ENCODE measurements at places on chromosomes 5 and 9.

DNA sequence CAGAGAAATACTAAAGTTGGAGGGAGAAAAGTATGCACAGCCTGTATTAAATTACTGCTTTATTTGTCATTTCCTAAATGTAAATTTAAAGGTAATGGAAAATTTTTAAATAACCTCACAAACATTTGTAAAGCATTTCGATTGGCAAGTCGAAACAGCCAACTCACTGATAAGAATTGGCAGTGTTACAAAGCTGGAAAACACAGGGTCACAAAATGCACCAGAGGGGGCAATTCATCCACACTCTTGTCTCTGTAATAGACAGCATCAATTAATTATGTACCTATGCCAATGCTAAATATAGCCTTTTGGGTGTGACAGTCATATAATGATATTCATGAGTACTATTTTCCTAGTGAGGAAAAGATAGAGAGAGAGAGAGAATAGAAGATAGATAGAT is 140.6 kb upstream of the PRLR start:
- DNase-seq: no peak

- DNase-seq: no peak
These were observed 101.1 kb upstream of the ZNF366 start for GRCh38 chr5:72608297-72608696.

GRCh38 chr5:120805131-120805530 is 341.0 kb downstream of the PRR16 start:
- DNase-seq: no peak

DNA sequence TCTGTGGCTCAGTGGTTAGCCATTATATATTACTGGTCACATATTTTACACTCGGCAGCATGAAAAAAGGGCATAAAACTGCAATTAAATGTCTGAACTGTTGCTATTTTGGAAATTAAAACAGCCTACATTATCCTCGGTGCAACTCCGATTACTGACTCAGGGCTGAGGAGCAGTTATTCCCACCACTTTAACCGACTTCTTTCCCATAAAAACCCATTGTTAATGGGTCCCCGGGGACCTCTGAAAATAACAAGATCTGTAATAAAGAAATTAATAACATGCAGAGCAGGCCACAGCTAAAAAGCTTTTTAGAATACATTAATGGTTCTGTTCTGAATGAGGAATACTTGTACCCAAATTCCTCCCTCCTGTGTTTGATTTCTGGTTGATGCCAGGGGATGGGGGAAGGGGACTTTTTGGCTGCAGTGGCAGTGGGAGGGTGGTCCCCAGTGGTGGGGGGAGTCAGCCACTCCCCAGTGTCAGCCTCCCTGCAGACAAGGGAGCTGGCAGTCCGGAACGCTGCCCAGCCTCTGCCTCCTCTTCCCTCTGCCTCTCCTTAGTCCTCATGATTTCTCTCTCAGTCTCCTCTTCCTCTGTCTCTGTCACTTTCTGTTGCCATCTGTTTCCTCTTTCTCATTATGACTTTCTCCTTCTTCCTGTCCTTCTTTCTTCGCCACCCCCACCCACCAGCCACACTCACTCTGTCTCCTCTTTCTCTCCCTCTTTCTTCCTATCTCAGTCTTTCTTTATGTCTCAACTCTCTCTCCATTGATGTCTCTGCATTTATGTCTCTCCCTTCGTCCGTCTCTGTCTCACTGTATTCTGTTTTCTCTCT is 59.0 kb upstream of the ZBTB43 start:
- DNase-seq: no peak

DNA sequence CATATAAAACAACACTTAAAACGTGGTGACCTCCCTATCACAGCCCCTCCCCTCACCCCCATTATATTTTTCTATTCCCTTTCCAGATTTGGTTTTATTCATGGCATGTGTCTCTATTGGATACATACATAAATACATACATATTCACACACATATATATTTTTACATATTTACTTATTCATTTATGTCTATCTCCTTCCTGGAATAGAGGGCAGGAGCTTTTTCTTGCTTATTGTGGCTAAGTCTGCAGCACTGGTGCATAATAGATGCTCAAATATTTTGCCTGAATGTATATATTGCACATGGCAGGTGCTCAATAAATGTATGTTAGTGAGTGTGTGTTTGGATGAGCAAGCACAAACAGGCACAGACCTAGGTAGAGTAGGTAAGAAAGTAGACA is 2.5 kb downstream of the AGXT2 start:
- DNase-seq: no peak

- DNase-seq: no peak
These were observed 100.0 kb downstream of the KIAA1958 start for GRCh38 chr9:112586599-112587155.

DNA sequence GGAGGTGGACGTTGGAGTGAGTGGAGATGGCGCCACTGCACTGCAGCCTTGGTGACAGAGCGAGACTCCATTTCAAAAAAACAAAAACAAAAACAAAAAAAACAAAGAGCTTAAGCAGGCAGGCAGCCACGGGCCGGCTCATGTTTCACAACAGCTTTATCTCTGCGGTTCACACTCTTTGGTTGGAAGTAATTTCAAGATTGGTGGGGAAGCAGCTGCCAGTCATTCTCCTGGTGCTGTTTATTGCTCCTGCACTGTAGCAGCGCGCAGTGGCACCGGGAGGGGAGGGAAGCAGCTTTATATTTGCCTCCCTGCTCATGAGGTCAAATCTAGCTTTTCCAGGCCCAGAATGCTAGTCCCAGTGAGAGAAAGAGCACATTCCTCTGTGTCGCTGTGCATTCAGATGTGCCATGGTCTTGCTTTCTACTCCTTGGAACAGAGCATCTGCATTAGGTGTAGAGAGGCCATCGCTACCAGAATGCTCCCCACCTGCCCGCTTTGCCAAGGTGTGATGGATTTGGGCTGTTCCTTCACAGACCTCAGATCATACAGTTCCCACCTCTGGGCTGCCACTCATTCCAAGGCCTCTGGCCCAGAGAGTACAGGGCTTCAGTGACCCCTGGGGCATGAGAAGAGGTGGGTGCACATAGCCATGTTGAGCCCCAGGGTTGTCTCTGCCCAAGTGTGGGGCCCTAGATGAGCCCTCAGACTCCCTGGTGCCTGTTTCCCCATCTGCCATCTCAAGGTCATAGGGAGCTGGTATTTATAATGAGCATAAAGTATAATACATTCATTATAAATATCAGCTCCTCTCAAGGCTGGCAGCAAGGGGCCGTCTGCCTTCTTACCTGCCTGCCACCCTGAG is 270.4 kb downstream of the MED10 start:
- DNase-seq: no peak

GRCh38 chr9:121463026-121463807 is 36.4 kb downstream of the GGTA1 start:
- no peak for DNase-seq

- no peak for DNase-seq
These were observed 446.1 kb downstream of the ANXA1 start for GRCh38 chr9:73597771-73598170.

DNA sequence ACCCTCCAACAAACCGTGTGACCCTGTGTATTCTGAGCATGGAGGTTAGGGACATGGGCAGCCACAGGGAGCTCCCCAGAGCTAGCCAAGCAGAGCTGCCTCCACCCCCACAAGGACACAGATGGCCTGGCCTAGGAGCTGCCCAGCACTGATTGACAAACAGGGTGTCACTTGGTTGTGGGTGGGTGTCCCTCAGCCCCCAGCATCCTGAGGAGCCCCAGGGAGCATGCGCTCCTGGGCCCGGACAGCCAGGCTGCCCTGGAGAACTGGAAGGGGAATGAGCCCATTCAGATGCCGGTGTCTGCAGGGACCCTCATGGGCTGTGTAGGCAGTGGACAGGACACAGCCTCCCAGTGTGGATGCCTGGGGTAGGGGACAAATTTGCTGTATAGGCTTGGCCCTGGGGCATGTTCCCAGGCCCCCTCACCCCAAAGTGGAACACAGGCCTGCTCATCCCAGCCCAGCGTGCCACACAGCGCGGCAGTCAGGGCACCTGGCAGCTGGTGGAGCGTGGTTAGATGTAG is 124.8 kb upstream of the LMX1B start:
- no peak for DNase-seq

DNA sequence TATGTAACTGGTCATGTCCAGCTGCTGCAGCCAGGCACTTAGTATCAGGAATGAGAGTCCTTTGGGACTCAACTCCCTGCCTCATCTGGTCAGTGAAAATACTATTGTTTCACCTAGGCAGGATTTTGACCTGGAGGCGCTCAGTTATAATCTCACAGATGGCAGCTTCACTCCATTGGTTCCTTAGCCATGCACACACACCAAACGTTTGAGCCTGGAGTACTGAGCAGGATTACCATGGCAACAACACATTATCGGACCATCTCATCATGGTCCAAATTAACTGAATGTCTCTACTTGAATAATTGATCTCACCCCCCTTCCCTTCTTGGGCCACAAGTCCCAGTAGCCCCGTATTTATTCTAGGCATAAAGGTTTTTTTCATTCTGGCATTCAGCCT is 15.0 kb upstream of the SREK1 start:
- no peak for DNase-seq

GRCh38 chr5:142984525-142984924 is 214.3 kb downstream of the ARHGAP26 start:
- DNase-seq: no peak

DNA sequence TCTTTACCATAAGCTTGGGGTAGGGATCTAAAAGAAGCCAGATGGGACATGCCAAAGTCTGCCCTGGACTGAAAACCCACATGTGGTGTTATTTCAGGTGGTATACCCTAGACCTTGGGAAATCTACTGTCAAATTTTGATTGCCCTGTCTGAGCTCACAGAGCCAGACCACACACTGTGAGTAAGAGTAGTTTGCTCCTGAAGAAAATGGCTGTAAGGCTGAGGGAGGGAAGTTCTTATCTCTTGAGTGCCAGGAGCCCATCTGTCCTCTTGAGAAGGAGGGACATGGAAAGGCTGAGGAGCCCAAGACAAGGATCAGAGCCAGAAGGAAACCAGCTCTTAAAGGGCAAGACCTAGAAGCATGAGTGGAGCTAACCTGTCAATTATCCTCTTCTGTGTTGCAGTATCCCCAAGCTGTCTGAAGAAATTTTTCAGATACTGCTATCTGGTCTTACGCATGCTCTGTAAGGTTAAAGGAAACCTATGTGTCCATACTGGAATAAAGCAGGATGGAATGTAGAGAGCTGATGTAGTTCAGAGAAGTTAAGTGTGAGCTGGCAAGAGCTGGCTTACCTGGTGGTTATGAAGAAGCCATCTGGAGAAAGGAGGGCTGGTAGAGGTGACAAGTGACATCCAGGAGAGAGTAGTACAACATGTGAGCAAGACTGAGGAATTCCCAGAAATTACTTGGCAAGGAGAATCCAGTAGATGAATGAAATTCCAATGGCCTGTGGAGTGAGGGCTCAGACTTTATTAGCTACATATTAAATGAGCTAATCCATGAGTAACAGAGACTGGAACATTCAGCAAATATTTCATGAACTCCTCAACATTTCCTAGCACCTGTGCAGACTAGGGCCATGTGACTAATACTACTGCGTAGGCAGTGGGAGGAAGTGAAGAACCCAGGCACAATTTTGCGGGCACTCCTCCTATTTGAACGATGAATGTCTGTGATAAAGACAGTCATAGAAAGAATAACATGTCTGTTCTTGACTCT is 389.1 kb upstream of the KIF2A start:
- no peak for DNase-seq

DNA sequence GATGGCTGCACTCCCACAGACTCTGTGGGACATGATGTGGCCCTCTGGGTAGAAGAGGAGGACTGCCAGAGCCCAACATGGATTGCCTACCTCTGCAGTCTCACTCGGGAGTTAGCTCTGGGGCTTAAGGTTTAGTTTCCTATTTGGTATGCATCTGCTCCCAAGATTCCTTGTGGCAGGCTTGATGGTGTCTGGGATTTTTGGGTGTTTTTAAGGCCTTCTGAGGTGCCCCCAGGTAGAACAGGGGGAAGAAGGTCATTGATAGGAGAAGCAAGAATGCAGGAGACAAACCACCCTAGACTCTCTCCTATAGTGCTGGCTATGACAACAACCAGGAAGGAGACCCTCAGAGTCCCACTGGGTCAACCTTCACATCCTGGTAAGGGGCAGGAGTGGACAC is 46.7 kb upstream of the CXCL14 start:
- no peak for DNase-seq

GRCh38 chr9:37625036-37625757 is 25.6 kb upstream of the FRMPD1 start:
- DNase-seq: no peak

DNA sequence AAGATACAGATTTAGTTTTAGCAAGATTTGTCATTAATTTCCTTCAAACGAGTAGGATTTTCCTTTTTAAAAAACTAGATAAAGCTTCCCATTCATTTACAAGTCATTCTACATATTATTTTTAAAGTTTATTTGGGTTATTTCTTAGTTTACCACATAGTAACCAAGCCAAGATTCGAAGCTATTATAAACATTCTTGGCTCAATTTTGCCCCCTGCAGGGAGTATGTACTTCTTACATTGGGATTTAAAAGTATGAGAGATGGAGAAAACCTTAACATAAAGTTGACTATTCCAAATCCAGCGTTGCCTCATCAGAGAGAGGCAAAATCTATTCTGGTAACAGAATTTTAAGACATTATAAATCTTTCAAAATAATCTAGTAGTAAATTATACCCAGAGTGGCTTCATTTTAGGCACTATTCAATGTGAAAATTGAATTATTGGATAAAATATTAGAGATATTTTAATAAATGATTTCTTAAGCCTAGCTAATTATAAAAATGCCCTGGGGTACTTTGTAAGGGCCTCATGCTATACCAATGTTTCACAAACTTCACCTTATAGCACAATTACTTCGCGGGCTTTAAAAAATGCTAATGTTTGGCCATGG is 39.1 kb downstream of the FBN2 start:
- DNase-seq: no peak

- no peak for DNase-seq
These were observed 463.9 kb downstream of the PRR16 start for GRCh38 chr5:120927950-120928530.

- DNase-seq: no peak
These were observed 192.6 kb downstream of the ESM1 start for GRCh38 chr5:54792611-54793404.

DNA sequence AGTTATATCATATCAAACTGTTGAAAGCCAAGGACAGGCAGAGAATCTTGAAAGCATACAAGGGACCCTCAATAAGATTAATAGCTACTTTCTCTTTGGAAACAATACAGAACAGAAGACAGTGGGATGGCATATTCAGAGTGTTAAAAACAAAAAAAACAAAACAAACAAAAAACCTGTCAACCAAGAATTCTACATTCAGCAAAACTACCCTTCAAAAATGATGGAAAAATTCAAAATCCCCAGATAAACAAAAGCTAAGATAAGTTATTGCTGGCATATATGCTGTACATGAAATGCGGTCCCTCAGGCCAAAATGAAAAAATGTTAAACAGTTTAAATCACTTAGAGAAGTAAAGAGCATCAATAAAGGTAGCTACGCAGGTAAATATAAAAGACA is 425.1 kb downstream of the ACTL7B start:
- DNase-seq: no peak

DNA sequence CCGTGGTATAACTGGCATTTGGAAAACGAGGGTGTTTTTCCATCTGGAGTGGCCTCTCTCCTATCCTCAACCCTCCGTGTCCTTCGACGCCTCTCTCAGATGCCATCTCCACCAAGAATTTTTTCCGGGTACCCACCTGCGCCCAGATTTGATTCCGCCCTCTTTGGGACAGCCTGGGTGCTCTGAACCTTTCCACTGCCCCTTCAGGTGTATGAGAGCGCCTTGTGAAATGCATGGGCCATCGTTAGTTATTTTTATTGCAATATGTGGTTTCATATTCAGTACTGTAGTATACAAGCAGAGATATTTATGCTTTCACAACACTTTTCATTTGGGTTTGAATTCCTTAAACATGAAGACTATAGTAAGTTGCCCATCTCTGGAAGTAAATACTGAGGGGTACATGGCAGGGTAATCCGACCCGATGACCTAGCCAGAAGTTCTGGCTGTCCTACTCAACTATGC is 78.2 kb upstream of the IFNE start:
- DNase-seq: no peak

Measured in central memory CD8-positive, alpha-beta T cell (primary cell).